ENCODE measurements at places on chromosomes 3 and 15. TPM values are rescaled to one million over a fixed set of nuclear protein-coding genes. Genes with fewer than 3 reads are reported as not detected.

The LEKR1 gene
- total RNA-seq = under 0.01 TPM

The VWA5B2 gene
- not detected for total RNA-seq

The SAXO2 gene
- total RNA-seq = 0.38 TPM

The SLC22A13 gene
- total RNA-seq = 0.77 TPM

The LIPH gene
- total RNA-seq = 5.6 TPM

The HRG gene
- total RNA-seq = not detected

The OR5K3 gene
- not detected for total RNA-seq

The TMEM207 gene
- not detected for total RNA-seq

The ARHGAP31 gene
- 0.26 TPM for total RNA-seq

The GOLGA6L7 gene
- not detected for total RNA-seq

The CACNA1D gene
- total RNA-seq = 0.13 TPM

The STRC gene
- 0.38 TPM for total RNA-seq

The ACAD9 gene
- 24.7 TPM for total RNA-seq

The GUCA1C gene
- total RNA-seq = not detected

The FOXB1 gene
- total RNA-seq = not detected

DNA sequence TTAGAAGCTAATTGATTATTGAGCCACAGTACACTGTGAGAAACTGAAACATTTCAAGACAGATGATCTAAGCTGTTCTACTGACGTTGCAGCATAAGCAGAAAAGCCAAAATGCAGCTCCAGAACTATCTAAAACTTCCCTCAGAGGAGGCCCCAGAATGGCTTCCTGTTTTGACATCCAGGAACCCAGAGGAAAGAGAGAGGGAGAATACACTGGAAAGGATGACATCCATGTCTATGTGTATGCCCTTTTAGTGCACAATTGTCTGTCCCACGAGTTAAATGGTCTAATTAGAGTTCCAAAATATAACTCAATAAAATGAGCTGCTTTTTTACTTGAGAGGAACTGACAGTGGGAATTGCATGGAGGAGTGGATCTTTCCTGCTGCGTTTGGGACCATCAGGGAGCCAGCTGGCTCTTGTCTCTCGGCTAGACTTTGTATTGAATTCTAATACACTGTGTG is 688.1 kb downstream of the ZNF385D start:
- no peak for DNase-seq

DNA sequence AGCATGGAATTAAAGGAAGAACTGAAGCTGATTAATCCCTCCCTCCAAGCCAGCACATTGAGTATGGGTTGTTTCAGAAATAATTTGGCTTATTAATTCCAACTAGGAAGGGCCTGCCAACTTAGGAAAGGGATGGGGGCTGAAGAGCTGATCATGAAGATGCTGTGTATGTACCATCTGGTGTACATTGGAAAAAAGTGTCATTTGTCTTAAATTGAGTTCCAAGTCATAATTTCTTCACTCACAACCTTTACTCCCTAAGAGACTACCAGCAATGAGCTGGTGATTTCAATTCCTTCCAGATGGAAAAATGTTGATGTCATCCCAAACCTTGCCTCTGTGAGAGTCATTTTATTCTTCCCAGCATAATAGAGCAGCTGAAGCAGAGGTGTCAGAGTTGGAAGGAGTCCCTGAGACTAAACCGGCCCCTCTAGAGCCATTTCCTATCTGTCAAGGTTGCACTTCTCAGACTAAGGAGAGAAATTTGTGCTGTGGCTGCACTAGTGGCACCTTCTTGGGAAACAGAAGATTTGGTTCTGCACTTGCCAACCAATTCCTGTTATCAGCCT is 79.4 kb downstream of the GTPBP8 start:
- no peak for DNase-seq

- peak; percentile 98 for DNase-seq
These were observed 240.1 kb downstream of the XXYLT1 start for GRCh38 chr3:195030791-195031321.

DNA sequence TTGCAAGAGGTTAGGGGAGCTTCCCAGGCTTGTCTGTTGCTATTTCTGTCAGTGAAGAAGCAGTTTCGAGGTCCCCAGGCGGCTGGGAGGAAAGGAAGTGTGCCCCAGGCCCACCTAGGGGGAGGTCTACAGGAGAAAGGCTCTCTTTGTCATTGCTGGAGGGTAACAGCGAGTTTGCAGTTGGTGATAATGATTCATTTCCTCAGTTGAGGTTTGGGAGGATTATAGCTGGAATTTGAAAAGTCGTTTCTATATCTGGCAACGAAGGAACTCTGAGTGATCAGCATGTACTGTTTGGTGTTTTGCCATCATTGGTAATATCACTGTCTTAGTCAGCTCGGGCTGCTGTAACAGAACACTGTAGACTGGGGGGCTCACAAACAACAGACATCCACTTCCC is 65.5 kb upstream of the UBE3A start:
- DNase-seq = no peak

- no peak for DNase-seq
These were observed 17.9 kb downstream of the FANCD2OS start for GRCh38 chr3:10090179-10090578.

DNA sequence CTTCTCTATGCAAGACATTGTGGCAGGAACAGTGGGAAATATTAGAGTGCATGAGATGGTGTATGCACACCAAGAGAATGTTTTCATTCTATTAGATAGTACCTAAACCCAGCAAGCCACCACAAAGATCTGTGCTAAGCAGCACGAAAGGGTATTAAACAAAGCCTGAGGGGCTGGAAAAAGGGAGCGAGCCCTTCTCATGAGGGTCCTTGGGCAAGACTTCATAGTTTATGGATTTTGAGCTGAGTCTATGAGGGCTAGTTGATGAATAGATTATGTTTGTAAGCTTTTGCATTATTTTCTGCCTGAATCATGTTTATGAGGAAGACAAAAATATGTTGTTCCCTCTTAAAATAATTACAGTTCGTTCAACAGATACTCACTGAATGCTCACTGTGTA is 9.4 kb upstream of the ACTC1 start:
- DNase-seq = no peak

GRCh38 chr3:11717768-11718636 is 74.3 kb upstream of the VGLL4 start:
- peak; percentile 56 for DNase-seq

DNA sequence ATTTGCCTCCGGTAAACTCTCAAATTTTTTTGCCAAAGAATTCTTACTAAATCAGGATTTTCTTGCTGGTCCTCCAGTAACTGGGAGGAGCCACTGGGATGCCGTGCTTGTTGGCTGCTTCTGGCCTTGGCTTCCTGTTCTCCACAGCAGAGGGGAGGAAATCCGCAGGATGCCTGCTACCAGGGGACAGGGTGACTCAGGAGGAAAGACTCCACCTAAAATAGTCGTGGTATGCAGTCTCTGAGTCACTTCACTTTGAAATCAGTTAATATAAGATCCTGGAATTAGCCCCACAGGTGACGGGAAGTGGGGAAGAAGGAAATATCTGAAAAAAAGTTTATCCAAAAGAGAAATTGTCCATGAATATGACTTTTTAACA is 6.5 kb upstream of the TM4SF18 start:
- DNase-seq = peak; percentile 96

DNA sequence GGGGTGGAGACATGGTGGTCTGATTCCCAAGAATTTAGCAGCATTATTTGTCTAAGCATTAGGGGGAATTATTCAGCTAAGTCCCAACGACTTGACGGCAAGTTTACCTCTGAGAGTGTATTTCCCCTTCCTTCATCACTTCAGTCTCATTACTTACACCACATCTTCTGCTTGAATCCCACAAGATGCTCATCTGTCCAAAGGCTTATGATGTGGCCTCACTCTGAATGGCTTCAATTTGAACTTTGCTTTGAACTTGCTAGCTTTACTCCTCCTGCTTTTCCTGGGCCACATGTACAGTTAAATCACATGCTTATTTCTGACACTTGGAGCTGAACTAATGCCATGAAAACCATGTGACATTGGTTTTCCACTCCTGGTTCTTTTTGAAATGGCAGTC is 231.3 kb upstream of the SATB1 start:
- DNase-seq = no peak

DNA sequence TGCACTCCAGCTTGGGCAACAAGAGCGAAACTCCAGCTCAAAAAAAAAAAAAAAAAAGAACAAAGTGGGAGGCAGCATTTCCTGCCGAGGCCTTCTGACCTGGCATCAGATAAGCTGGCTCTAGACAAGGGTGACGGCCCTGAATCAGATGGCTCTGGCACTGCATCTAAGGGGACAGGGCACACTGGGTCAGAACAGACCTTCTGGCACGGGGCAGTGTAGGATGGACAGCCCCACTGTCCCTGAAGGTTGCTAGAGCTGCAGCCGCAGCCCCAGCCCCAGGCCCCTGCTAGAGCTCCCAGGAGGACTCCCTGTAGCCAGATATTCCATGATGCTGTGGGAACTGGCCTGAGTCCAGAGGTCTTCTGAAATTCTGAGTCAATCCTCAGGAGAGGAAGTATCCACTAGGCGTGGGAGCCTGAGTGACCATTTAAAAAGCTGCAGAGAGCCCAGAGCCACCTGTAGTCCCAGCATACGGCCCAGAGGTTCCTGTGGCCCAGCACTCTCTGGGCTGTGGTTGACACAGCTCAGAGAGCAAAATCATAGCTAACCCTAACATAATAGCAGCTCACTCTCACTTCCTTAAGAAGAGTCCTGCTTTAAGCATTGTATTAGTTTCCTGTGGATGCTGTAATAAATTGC is 69.2 kb upstream of the MFGE8 start:
- no peak for DNase-seq

GRCh38 chr3:128524374-128525299 is 31.6 kb upstream of the GATA2 start:
- DNase-seq = no peak

GRCh38 chr3:106678657-106679390 is 698.4 kb upstream of the CCDC54 start:
- no peak for DNase-seq

DNA sequence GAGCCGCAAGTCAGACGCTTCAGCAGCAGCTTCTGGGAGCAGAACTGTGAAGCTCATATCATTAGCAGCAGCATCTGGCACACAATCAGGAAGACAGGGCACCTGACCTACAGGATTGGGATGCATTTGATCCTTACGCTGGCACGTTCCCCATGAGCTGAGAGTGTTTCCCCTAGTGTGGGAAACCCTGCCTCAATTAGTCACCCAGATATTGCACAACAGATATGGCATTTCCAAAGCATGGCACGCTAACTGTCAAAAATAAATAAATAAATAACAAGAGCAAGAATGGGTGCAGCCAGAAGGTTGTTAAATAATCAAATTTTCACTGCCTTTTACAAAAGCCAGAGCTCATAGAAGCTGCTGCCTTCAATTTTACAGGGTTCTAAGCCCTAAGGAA is 189.6 kb upstream of the THBS1 start:
- peak; percentile 92 for DNase-seq

DNA sequence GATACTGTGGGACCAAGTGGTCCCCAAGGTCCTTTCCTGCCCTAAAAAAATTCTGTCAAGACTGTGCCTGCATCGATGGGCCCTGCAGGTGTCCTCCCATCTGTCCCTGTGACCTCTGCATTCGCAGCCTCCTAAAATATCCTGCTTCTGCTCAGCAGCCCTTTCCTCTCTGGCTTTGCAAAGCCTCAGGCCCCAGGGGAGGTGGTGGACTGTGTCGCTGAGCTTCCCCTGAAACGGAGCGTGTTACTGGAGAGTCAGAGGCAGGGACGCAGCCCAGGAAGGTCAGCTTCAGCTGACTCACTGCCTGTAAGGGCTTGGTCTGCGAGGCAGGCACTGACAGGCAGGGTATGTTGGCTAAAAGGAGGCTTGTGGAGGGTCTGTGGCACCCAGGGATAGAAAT is 110.0 kb downstream of the RAB11A start:
- peak; percentile 69 for DNase-seq

DNA sequence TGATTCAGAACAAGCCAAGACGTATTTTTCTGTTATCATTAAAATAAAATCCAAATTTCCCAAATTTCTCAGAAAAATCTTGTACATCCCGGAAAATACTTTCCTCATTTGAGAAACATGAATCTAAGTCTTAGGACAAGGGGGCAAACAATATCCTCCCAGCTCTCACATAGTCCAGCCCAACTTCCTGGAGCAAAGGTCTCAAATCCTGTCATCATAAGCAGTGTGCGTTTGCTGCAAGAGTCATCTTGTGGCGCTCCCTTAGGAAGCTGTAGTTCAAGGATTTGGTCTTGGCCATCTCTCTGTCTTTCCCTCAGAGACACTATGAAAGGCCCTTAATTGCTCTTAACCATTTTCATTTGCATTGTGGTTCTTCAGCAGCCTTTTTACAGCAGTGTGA is 57.5 kb upstream of the GSK3B start:
- no peak for DNase-seq

DNA sequence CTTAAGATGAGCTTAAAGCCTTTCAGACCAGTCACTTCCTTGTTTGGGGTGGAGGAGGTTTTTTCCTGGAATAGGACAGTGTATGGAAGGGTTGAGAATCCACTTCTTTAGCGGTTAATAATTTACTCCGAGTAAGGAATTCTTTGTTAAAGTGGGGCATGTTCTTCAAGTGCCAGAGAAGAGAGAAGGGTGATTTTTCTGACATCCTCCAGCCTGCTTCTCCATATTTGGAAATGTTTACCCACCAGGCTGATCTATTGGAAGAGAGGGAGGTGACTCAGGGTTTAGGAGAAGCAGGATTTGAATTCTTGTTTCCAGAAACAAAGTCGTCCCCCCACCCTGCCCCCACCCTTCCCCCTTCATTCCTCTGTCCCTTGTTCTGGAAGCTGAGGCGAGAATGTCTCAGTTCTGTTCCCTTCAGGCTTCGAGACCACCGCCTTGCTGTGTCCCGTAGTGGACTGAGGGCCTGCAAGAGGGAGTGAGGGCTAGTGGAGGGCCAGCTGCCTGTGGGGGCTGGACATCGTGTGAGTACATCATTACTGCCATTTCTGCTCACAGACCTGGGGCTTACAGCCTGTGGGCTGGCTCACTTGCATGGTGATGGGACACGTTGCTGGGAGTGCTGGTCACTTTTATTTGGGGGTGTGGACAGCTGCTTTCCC is 58.5 kb downstream of the LPP start:
- peak; percentile 27 for DNase-seq

DNA sequence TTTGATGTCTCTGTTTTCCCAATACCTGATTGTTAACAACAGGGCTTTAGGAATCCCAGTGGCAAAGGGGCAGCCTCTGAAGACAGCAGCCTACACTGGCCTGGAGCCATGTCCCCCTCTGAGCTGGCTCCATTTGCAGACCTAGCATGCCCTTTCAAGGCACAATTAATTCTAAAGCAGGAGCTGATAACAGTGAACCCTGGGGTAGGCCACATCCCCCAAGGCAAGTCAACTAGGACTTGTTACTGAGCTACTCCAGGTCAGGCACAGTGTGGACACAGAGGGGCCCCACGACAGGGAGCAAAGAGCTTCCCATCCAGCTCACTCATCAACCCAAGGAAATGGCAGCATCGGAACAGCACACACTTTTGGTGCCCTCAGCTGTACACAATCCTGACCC is 51.9 kb downstream of the SPSB4 start:
- DNase-seq = no peak

DNA sequence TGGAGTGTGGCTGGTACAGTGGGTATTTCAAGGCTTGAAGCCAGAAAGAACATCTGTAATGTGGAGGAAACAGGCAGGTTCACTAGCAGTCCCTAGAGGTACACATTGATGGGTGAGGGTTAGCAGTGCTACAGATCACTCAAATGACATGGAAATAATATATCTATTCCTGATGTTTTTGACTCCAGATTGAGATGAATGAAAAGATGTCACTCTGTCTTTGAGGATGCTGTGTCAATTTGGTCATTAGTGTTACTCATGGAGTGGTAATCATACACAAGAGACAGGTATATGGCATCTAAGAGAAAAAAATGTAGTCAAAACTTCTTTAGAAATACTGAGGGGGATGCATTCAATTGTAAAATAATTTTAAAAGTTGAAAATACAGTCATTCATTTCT is 135.1 kb downstream of the ZIC1 start:
- no peak for DNase-seq

GRCh38 chr3:69791919-69792399 is 52.7 kb downstream of the MITF start:
- peak; percentile 38 for DNase-seq

GRCh38 chr3:158696618-158697017 is 24.2 kb upstream of the LXN start:
- DNase-seq = peak; percentile 58

Data from bronchial epithelial cell (primary cell).